ENCODE measurements at places on chromosomes 7 and 10. TPM values are rescaled to one million over a fixed set of nuclear protein-coding genes. Genes with fewer than 3 reads are reported as not detected.
A peak's percentile ranks its signal among the peaks of the same experiment; 100 is the strongest.

MACROH2A2 gene
- 6.3 TPM for total RNA-seq

VWA2 gene
- not detected for total RNA-seq

CREB5 gene
- not detected for total RNA-seq

NUTM2E gene
- not detected for total RNA-seq

PGAM1 gene
- total RNA-seq = 582 TPM

STAMBPL1 gene
- 29.2 TPM for total RNA-seq

AKR1C4 gene
- total RNA-seq = not detected

OR2A7 gene
- total RNA-seq = 0.54 TPM

WAPL gene
- 48.5 TPM for total RNA-seq

CH25H gene
- not detected for total RNA-seq

GPR26 gene
- total RNA-seq = not detected

ZNF425 gene
- total RNA-seq = 0.91 TPM

LEP gene
- not detected for total RNA-seq

FKBP6 gene
- total RNA-seq = not detected

DNA sequence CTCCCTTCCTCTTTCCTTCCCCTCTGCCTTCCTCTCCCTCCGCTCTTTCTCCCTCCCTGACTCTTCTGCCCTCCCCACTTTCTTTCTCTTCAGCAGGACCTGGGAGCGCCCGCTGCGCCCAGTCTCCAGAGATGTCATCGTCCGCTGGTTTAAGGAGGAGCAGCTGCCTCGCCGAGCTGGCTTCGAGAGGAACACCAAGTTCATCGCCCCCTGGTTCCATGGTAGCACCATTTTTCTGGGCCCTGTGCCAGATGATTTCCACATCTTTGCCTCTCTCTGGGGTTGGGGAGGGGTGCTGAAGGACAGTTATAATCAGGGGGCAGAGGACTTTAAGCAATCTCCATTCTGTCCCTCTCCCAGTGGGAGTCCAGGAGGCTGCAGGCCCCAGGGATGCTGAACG, 71.6 kb downstream of the SH2D4B start:
- no peak overlapping the region for H3K27ac ChIP-seq
- no peaks in the 10 kb centered on the region for H3K27me3 ChIP-seq
- no peak overlapping the region for H3K4me3 ChIP-seq

GRCh38 chr10:3295582-3296151, 123.1 kb upstream of the PITRM1 start:
- peaks cover 10% of the 10 kb centered on the region for H3K27me3 ChIP-seq
- no peaks in the 10 kb centered on the region for H3K4me1 ChIP-seq

DNA sequence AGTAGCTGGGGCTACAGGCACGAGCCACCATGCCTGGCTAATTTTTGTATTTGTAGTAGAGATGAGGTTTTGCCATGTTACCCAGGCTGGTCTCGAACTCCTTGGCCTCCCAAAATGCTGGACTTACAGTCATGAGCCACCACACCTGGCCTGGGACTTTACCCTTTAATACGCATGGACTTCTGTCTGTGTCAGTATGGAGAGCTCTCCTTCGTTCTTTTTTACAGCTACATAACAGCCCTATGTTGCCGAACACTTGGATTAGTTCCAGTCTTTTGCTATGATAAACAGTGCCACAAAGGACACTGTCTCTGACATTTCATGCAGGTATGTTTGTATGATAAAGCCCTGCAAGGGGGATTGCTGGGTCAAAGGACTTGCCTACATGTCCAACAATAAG, 10.9 kb upstream of the OAT start:
- peaks cover 19% of the 10 kb centered on the region for H3K27me3 ChIP-seq
- no peak overlapping the region for H3K27ac ChIP-seq
- DNase-seq = no peak
- H3K36me3 ChIP-seq = no peaks in the 10 kb centered on the region

DNA sequence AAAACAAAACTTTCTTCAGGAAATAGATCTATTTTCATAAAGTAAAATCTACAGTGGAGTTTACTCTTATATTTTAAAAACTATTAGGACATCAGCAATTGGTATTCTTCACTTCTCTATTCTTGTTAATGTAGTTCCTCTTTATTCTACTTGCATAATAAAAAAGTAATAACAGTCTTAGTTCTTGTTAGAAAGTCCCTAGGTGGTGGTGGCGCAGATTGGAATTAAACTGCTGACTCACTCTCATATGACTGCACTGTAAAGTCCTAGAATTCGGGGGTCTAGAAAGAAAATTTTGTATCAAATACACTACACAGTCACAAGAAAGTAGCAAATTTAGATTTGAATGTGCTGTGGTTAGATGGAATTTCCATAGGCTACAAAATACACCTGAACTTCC, 44.6 kb upstream of the TES start:
- no peak for DNase-seq
- H3K27me3 ChIP-seq = peaks cover 8% of the 10 kb centered on the region
- no peak overlapping the region for H3K4me3 ChIP-seq
- H3K4me1 ChIP-seq = peaks cover 21% of the 10 kb centered on the region

- H3K36me3 ChIP-seq = peaks cover 12% of the 10 kb centered on the region
- DNase-seq = no peak
- H3K4me1 ChIP-seq = peaks cover 21% of the 10 kb centered on the region
Measured at GRCh38 chr10:58384095-58384494, 1.1 kb upstream of the TFAM start.

DNA sequence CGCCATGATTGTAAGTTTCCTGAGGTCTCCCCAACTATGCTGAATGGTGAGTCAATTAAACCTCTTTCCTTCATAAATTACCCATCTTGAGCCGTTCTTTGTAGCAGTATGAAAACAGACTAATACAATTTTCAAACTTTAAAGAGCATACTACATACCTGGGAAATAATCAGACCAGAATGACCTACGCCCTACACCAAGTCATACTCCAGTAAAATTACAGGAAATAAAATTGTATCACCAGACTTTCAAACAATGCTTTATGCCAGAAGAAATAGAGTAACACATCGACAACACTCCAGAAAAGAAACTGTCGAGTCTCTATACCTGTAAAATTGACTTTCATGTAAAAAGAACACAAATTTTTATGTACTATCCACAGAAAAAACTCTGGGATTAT, 18.7 kb downstream of the RSU1 start:
- peaks cover 21% of the 10 kb centered on the region for H3K4me1 ChIP-seq
- H3K27ac ChIP-seq = no peak overlapping the region
- H3K36me3 ChIP-seq = peaks cover 24% of the 10 kb centered on the region
- H3K4me3 ChIP-seq = no peak overlapping the region

GRCh38 chr7:155001756-155002410, 1.0 kb downstream of the PAXIP1 start:
- H3K4me3 ChIP-seq = no peak overlapping the region
- peak overlapping the region; percentile 76 for H3K27ac ChIP-seq
- no peak for DNase-seq
- H3K36me3 ChIP-seq = peaks cover 17% of the 10 kb centered on the region

GRCh38 chr7:41005374-41005901, 697.5 kb downstream of the INHBA start:
- no peak overlapping the region for H3K4me3 ChIP-seq
- DNase-seq = no peak
- no peaks in the 10 kb centered on the region for H3K4me1 ChIP-seq
- no peaks in the 10 kb centered on the region for H3K36me3 ChIP-seq
- H3K27me3 ChIP-seq = no peaks in the 10 kb centered on the region

DNA sequence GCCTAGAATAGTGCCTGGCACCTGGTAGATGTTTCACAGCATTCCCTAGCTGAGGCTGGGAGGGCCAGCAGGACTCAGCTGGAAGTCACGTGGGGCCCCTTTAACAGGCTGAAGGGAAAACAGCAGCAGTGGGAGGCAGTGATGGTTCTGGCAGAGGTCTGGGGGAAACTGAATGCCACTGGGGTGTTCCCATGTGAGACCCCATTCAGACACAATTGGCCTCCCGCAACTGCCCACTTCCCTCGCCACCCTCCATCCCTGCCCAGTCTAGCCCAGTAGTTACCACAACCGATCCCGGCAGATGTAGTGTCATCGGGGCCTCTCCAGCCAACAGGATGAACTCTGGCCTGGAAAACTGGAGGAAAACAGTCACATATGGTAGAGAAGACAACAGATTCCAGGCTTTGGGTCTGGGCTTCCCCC, 38.3 kb downstream of the FRMPD2 start:
- no peaks in the 10 kb centered on the region for H3K36me3 ChIP-seq
- H3K4me1 ChIP-seq = peaks cover 2% of the 10 kb centered on the region
- peak; percentile 15 for DNase-seq
- H3K4me3 ChIP-seq = no peak overlapping the region
- peaks cover 9% of the 10 kb centered on the region for H3K27me3 ChIP-seq
- no peak overlapping the region for H3K27ac ChIP-seq

DNA sequence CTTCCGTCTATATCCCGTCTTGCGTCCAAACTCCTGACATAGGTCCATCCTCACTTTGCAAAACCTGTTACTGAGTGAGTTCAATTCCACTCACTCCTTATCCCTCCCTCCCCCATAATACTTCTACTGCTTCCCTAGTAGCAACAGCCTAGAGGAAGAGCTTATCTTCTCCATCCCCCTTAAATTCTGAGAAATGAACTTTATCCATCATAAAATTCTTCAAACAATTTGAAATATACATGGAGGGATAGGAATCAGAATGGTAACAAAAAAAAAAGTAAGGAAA, 27.6 kb downstream of the SEMA3C start:
- DNase-seq = no peak
- no peak overlapping the region for H3K27ac ChIP-seq
- H3K4me1 ChIP-seq = no peaks in the 10 kb centered on the region
- H3K27me3 ChIP-seq = no peaks in the 10 kb centered on the region
- no peak overlapping the region for H3K4me3 ChIP-seq

GRCh38 chr7:17247357-17247756, 51.1 kb upstream of the AHR start:
- H3K4me1 ChIP-seq = peaks cover 1% of the 10 kb centered on the region
- DNase-seq = no peak
- H3K27me3 ChIP-seq = no peaks in the 10 kb centered on the region
- H3K4me3 ChIP-seq = no peak overlapping the region

GRCh38 chr7:107372298-107372697, 97.6 kb upstream of the GPR22 start:
- no peaks in the 10 kb centered on the region for H3K4me1 ChIP-seq
- no peak overlapping the region for H3K27ac ChIP-seq
- no peak overlapping the region for H3K4me3 ChIP-seq
- DNase-seq = no peak
- H3K27me3 ChIP-seq = no peaks in the 10 kb centered on the region

DNA sequence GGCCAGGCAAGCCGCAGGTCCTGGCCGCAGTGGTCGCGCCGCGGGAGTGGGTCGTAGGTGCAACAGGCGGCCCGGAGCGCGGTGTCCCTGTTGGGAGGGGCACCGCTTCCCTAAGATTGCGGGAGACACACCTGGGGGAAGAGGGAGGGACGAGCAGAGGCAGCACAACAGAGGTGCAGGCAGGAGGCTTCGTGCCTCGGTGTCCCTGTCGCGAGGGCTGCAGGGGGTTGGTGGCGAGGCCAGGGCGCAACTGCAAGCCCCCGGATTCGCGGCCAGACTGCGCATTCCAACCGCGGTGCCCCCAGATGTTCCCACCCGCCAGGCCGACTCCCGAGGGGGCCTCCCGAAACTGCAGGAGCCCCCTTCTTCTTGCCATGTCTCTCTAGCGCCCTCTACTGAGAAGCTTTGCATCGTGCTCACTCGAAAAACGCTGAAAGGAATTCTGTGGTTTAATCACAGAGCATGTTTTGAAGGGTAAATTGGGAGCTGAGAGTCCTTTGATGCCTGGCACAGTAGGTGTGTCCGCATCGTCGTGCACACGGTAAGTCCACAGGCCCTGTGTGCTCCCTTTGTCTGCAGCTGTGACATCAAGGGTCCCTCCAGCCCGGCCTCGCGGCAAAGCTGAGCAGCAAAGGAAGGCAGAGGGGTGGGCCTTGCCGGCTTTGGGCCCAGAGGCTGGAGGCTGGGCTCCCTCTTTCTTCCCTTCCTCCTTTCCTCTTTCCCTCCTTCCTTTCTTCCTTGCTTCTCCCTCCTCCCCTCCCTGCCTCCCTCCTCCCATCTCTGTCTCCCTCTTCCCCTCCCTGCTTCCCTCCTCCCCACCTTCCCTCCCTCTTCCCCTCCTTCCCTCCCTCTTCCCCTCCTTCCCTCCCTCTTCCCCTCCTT, 6.2 kb upstream of the MBL2 start:
- no peak overlapping the region for H3K27ac ChIP-seq
- H3K4me1 ChIP-seq = no peaks in the 10 kb centered on the region
- DNase-seq = no peak
- no peaks in the 10 kb centered on the region for H3K36me3 ChIP-seq
- no peak overlapping the region for H3K4me3 ChIP-seq

DNA sequence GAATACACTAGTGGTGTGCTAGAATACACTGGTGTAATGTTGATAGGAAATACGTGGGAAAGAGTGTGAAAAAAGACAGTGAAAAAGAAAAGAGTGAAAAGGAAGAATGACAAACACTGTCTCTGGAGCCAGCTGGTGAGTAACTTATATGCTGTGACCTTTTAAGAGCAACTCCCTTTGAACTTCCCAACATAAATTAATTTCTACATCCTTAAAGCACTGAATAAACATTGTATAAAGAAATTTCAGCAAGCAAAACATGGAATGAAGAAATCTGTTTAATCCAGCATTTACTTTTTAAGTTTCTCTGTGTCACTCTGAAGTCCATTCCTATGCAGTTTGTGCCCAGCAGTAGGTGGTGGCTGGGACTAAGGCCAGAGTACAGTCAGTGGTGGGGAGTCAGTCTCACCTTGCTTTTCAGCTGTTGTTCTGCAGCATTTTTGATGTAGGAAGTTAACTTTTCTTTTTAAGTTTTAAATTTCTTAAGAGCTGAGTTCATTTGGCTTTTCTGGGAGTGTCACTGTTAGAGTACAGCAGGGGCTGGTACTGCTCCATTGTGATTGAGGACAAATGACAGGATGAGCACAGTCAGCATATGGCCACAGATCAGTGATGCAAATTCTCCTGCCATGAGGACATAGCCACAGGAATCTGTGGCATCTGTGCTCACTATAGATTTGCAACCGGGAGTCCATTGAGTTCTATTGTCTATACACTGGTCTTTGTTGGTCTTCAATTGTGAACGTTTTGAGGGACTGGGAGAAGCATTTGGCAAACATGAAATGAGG, 321.8 kb downstream of the ZNF248 start:
- no peaks in the 10 kb centered on the region for H3K27me3 ChIP-seq
- H3K4me1 ChIP-seq = no peaks in the 10 kb centered on the region
- no peak overlapping the region for H3K27ac ChIP-seq
- H3K4me3 ChIP-seq = no peak overlapping the region
- no peak for DNase-seq

GRCh38 chr10:12922117-12922900, 79.2 kb downstream of the CCDC3 start:
- H3K4me3 ChIP-seq = no peak overlapping the region
- no peak for DNase-seq
- peaks cover 4% of the 10 kb centered on the region for H3K27me3 ChIP-seq
- H3K27ac ChIP-seq = no peak overlapping the region

- peaks cover 17% of the 10 kb centered on the region for H3K27me3 ChIP-seq
- no peak for DNase-seq
- H3K4me3 ChIP-seq = no peak overlapping the region
Measured at GRCh38 chr10:111246814-111247452, 170.1 kb downstream of the ADRA2A start.

Data from activated CD8-positive, alpha-beta memory T cell treated with anti-CD3 and anti-CD28 coated beads, Interleukin-2, amount 10 ng/mL, durations not matched to agents 7 days and 5 days (primary cell).